Activated CD4-positive, alpha-beta T cell treated with anti-CD3 and anti-CD28 coated beads, Interleukin-2, Interleukin-4, amounts not matched to agents 100 ng/mL and 50 ng/mL, durations not matched to agents 16 hours and 8 hours (primary cell): ENCODE measurements at places on chromosomes 5 and 9.

DNA sequence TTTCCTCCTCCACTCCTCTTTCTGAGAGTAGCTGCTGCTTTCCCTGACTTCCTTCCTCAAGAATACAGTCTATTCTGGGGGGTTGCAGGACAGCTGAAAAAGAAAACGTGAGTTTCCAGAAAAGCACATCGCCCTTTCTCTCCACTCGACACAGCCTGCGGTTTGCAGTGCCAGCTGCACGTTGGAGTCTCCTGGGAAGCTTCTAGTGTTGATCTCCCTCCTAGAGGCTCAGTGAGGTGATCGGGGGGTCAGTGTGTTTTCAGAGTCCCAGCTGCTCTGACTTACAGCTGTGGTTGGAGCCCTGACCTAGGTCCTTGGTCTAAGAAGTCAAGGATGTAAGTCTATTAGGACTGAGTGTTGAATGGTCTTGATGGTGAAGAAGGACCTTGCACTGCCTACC lies 25.0 kb upstream of the SUSD3 start:
- DNase-seq, result no peak

- DNase-seq, result no peak
Observed at GRCh38 chr5:143860211-143860610, 48.2 kb downstream of the HMHB1 start.

DNA sequence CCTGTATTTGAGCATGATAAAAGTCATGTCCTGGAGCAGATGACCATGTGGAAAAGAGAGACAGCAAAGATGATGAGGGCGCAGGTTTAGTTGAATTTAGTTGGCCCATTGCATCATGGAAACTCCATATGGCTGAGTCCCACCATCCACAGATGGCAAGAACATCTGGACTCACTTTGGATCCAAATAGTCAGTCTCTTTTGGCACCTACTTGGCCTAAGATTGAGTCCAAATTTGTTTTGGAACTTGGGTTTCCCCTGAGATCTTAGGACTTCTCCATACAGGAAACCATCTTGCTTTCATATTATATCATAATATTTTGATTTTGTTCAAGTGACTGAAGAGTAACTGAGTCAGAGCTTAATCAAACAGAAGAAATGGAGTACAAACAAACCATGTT lies 217.5 kb downstream of the DRD1 start:
- DNase-seq, result no peak

DNA sequence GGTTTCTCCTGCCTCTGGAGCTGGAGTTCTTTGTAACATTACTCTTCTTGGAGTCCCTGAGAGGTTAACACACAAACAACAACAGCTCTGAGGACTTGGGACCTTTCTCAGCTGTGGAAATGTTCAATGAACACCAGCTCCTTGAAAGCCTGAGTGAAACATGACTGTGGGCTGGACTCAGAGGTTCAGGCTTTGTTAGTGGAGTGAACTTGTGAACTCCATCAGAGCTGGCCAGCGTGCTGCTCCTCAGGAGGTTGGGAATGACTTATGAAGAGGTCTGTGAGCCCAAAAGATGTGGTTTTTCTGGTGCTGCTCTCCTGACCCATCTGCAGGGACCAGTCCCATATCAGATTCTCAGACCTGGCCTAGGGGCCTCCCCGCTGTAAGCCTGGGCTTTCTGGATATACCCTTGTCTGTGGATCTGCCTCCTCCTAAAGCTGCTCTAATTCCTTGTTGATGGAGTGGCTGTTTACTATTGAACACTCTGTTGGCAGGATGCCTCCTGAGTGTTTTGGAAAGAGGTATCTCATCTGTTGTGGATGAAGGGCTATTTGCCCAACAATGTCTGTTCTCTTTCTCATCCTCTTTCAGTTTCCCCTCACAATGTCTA lies 170.0 kb upstream of the GDNF start:
- DNase-seq, result no peak

GRCh38 chr5:38809388-38810359 lies 36.1 kb upstream of the OSMR start:
- DNase-seq, result peak; percentile 60

GRCh38 chr5:160970605-160971191 lies 118.7 kb upstream of the ATP10B start:
- no peak for DNase-seq

GRCh38 chr9:32644698-32645097 lies 9.2 kb upstream of the TAF1L start:
- DNase-seq, result no peak

- DNase-seq, result peak; percentile 64
Observed at GRCh38 chr5:172106511-172107356, 81.3 kb downstream of the STK10 start.

DNA sequence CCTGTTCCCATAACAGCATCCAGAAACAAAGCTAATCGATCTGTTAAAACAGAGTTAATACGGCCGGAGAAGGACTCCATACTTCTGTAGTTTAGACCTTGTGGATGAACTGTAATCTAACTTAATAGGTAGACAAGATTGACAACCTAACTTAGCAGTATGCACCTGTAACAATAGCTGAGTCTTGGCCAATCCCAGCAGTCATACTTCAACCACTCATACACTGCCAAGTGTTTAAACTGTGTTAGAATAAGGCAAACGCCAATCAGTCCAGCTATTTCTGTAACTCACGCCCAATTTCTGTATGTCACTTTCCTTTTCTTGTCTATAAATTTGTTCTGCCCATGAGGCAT lies 33.7 kb upstream of the MACIR start:
- no peak for DNase-seq

DNA sequence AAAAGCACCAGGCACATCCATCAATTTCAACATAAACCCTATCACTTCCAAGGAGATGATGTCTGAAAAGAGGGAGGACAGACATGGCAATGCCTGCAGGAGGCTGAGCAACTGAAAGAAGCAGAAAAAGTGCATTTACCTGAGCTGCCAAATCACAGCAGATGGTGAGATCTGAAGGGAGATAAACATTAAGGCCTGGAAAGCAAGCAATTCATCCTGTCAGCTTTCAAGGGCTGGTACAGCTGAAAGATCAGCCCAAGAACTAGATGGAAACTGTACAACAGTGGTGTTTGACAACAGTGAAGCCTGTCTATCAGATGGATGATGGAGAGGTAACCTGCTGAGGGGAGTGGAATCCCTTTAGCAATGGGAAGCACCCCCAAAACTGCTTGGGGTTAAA lies 433.2 kb upstream of the ZNF608 start:
- DNase-seq, result no peak

- DNase-seq, result peak; percentile 42
Observed at GRCh38 chr5:139636207-139636792, 11.8 kb upstream of the CXXC5 start.

GRCh38 chr9:77820293-77820954 lies 172.3 kb upstream of the GNA14 start:
- peak; percentile 57 for DNase-seq

- no peak for DNase-seq
Observed at GRCh38 chr9:115018547-115019435, 88.4 kb upstream of the TNFSF8 start.

DNA sequence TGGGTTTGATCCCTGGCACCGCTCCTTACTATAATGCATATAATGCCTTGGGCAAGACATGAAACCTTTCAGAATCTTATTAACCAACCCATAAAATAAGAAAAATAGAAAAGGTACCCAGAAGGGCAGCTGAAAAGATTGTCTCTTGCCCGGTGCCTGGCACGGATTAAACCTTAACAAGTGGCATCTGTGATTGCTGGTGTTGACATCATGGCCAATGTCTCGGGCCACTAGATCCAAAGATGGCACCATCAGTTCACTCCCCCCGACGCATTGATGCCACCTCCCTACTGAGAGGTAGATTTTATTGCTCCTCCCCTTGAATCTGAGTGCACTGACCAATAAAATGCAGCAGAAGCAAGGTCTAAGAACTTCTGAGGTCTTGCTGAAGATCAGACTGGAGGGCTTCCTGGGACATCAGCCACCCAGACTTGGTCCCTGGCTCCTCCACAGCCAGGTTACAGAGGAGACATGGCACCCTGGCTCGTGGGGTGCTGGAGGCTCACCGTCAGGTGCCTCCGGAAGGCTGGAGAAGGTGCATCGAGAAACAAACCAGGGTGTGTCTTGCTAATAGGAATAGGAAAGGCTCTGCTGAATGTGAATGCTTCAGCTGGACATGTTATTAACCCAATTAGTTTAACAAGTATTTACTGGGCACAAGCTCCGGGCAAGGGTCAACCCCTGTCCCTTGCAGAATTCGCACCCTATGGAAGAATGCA lies 80.0 kb upstream of the COL5A1 start:
- DNase-seq, result no peak

DNA sequence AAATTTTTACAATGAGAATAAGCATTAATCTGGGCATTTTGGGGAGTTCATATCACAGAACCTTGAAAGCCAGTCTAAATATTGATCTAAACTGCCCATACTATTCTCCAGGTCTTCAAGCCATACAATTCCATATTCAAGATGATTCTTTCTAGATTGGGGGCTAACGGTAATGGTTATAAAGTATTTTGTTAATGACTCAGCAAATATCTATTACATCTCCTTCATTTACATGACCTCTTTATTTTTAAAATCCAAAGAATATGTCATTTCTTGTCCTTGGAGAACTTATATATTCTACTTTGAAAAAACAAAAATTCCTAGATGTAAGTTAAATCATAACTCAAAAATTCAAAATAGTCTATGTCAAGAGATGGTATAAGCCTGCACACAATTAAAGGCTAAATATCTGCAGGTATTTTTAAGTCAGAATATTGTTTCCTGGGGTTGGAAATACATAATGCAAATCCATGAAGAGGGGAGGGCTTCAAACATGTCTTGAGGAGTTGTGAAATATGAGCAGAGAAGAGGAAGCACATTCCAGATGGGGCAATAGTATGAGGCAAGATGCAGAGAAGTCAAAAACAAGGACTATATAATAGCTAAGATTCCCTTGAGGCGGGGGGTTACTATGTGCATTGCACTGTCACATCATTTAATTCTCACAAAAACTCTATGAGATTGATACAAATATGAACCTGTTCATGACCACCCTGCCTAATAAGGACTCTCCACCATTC lies 526.4 kb downstream of the NR2F1-AS1 start:
- no peak for DNase-seq

- no peak for DNase-seq
Observed at GRCh38 chr5:38997591-38997990, 76.6 kb downstream of the RICTOR start.

DNA sequence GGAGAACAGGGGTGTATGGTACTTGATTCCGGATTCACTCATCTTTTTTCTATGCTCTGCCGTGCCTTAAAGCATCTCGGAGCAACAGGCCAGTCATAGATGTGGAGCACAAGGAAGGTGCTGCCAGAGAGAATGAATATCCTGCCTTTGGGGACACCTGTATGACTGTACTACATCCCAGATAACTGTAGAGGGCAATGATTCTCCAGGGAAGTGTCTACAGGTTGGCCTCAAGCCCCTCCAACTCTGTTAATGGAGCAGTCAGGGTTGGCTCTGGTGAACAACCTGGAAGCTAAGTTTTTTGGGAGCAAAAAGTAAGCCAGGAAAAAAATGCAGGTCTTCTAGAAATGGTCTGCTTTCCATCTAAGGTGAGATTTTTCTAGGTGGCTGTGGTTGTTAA lies 71.0 kb downstream of the NREP start:
- DNase-seq, result no peak

GRCh38 chr9:124018730-124019697 lies 7.4 kb downstream of the LHX2 start:
- DNase-seq, result no peak

- DNase-seq, result no peak
Observed at GRCh38 chr5:121025671-121026070, 561.6 kb downstream of the PRR16 start.

GRCh38 chr9:27496135-27496504 lies 28.0 kb upstream of the IFNK start:
- no peak for DNase-seq

GRCh38 chr5:2890011-2890410 lies 138.5 kb upstream of the IRX2 start:
- no peak for DNase-seq

DNA sequence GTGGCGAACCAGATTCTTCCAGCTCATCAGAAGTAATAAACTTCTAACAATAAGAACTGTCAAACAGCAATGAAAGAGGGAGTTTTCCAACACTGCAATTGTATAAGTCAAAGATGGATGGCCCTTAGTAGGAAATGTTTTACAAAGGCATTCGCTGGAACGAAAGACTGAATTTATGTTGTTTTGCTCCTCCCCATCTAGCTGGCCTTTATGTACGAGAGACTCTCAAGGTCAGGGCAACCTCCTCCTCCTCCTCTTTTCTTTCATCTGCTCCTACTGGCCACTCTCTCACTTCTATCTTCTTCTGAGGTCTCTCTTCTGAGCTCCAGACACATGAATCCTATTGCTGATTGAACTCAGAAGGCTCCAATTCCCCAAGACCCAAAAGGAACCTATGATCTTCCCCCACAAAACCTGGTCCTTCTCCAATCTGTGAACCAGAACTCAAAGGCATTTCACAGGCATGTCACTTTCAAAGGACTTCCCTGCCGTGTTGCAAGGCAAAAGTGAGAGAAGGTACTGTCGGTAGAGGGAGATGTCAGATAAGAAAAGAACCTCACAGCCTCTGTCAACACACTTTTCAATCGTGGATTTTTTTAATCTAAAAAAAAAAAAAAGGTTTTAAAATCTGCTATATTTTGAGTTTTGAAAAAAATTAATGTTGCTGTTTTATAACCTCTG lies 28.5 kb upstream of the PUM3 start:
- DNase-seq, result peak; percentile 10

DNA sequence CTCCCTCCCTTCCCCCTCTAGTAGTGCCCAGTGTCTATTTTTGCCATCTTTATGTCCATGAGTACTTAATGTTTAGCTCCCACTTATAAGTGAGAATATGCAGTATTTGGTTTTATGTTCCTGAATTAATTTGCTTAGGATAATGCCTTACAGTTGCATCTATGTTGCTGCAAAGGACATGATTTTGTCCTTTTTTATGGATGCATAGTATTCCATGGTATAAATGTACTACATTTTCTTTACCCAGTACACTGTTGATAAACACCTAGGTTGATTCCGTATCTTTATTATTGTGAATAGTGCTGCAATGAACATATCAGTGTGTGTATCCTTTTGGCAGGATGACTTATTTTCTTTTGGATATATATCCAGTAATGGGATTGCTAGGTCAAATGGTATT lies 3.8 kb downstream of the ABLIM3 start:
- DNase-seq, result no peak

DNA sequence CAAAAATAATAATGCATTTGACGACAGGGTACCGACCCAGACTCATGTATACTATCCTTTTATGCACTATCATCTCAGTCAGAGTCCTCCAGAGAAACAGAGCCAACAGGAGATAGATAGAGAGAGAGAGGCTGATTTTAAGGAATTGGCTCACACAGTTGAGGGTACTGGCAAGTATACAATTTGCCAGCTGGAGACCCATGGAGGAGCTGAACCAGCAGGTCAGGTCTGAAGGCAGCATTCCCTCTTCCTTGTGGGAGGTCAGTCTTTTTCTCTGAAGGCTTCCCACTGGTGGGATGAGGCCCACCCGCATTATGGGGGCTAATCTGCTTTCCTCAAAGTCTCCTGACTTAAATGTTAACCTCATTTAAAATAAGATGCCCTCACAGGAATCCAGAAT lies 17.3 kb upstream of the MED10 start:
- no peak for DNase-seq

- DNase-seq, result no peak
Observed at GRCh38 chr5:106408141-106408540, 1262.6 kb downstream of the EFNA5 start.
